ENCODE measurements at places on chromosomes 12 and 14. TPM values are rescaled to one million over a fixed set of nuclear protein-coding genes. Genes with fewer than 3 reads are reported as not detected.

The TMEM117 gene
- 1.7 TPM for total RNA-seq

The GLT1D1 gene
- not detected for total RNA-seq

The SERPINA9 gene
- total RNA-seq = not detected

The SGPP1 gene
- total RNA-seq = 14.8 TPM

The SLC7A8 gene
- 1.8 TPM for total RNA-seq

The BATF gene
- total RNA-seq = not detected

The ZDHHC22 gene
- total RNA-seq = 0.23 TPM

The TSPAN11 gene
- 0.10 TPM for total RNA-seq

The NPFF gene
- total RNA-seq = not detected

The PSMB5 gene
- 290 TPM for total RNA-seq

The GALNT9 gene
- total RNA-seq = 4.1 TPM

The SPIC gene
- not detected for total RNA-seq

The INHBC gene
- not detected for total RNA-seq

The B3GNT4 gene
- 0.86 TPM for total RNA-seq

The TNS2 gene
- 60.3 TPM for total RNA-seq

The ZNF839 gene
- total RNA-seq = 6.1 TPM

The AVPR1A gene
- total RNA-seq = 0.07 TPM

The TTC5 gene
- total RNA-seq = 18.5 TPM

The PLEKHD1 gene
- total RNA-seq = 0.02 TPM

The NEUROD4 gene
- total RNA-seq = not detected

The ANKRD33 gene
- total RNA-seq = not detected

The SMCO2 gene
- total RNA-seq = not detected

The MPHOSPH9 gene
- total RNA-seq = 28.3 TPM

The BEST3 gene
- total RNA-seq = 1.2 TPM

The PSMB11 gene
- not detected for total RNA-seq

The CAPZA3 gene
- total RNA-seq = not detected

The HOMEZ gene
- total RNA-seq = 8.5 TPM

The AJUBA gene
- total RNA-seq = 38.5 TPM

The CCDC197 gene
- total RNA-seq = not detected

The SCARB1 gene
- 156 TPM for total RNA-seq

The SMIM41 gene
- not detected for total RNA-seq

The EID3 gene
- 5.5 TPM for total RNA-seq

The PXMP2 gene
- 32.4 TPM for total RNA-seq

The DDIT3 gene
- 26.3 TPM for total RNA-seq

The INSM2 gene
- not detected for total RNA-seq

The KRT3 gene
- total RNA-seq = 0.03 TPM
